ENCODE measurements at places on chromosomes 6 and 20. TPM values are rescaled to one million over a fixed set of nuclear protein-coding genes. Genes with fewer than 3 reads are reported as not detected.

DNA sequence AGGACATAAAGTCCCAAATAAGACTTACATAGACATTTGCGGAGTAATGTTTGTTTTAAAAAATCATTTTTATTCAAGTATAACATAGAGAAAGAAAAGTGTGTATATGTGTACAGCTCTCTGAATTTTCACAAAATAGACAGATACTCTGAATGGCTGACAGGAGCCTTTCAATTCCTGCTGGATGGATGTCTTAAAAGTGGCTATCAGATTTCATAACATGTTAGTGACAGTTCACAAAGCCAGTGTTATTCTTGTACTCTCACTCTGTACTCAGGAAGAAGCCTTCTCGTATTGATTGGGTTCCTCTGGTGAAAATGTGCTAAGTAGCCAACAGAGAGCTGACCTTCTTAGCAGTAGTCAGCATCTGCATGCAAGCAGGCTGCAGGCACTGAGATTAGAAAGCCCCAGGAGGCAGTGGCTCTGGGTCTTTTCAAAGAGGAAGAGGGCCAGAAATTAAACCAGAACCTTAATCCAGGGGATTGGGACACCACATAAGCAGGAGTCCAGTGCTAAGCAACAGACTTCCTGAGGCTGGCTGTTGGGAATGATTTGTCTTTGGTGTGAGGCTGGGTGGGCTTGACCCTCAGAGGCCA, 19.7 kb downstream of the SLC17A4 start:
- no peaks in the 10 kb centered on the region for H3K4me1 ChIP-seq
- H3K27me3 ChIP-seq, result no peaks in the 10 kb centered on the region
- no peak overlapping the region for H3K4me3 ChIP-seq
- no peaks in the 10 kb centered on the region for H3K36me3 ChIP-seq

- no peak overlapping the region for H3K4me3 ChIP-seq
- H3K4me1 ChIP-seq, result no peaks in the 10 kb centered on the region
- no peak overlapping the region for H3K27ac ChIP-seq
- DNase-seq, result no peak
- H3K36me3 ChIP-seq, result no peaks in the 10 kb centered on the region
Measured at GRCh38 chr20:9672981-9673380, 158.6 kb downstream of the LAMP5 start.

The RIMS4 gene
- not detected for total RNA-seq

DNA sequence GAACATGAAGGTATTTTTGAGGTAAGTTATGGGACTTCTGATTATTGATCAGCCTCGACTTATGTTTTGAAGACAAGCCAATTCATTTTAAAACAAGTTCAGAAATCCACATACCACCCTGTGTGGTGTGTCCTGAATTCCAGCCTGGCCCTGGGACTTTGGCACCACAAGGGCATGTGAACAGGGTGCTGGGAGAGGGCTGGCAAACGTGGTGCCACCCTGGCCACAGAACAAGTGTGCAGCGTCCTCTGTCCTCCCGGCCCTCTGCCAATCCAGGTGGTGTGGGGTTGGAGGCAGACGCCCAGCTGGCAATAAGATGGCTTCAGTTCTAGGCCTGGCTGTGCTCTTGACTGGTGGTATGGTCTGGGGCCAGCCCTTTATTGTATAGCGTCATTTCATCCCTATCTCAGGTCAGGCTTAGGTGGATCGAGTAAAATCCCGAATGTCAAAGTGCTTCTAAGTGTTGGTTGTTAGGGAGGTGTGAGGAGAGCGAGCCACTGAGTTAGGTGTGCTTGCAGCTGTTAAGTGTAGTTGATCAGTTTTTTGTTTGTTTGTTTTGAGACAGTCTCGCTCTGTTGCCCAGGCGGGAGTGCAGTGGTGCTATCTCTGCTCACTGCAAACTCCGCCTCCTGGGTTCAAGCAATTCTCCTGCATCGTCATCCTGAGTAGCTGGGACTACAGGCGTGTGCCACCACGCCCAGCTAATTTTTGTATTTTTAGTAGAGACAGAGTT, 84.2 kb downstream of the RNF144B start:
- no peaks in the 10 kb centered on the region for H3K27me3 ChIP-seq
- H3K4me3 ChIP-seq, result no peak overlapping the region
- H3K27ac ChIP-seq, result no peak overlapping the region
- H3K4me1 ChIP-seq, result no peaks in the 10 kb centered on the region
- no peak for DNase-seq

DNA sequence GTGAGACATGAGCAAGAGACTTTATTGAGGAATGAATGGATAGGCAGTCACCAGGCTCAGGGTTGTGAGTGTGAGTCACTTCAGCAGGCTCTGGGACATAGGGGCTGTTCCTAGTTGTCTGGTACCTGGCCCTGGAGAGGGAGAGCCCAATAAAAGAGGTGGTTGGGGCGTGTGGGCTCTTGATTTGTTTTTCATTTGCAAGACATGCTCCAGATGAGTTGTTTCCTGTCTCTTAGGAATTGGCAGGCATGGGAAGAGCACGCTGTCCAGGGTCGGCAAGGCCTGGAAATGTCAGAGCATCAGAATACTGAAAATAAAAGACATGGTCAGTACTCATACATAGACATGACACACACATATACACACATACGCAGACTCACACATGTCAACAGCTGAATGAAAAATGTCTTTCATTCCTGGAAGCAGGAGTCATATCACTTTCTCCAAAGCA, 166.3 kb upstream of the SULF2 start:
- no peak overlapping the region for H3K27ac ChIP-seq
- H3K4me1 ChIP-seq, result no peaks in the 10 kb centered on the region
- no peak overlapping the region for H3K4me3 ChIP-seq
- no peak for DNase-seq
- no peaks in the 10 kb centered on the region for H3K27me3 ChIP-seq
